ENCODE measurements at places on chromosomes 13 and 19. TPM values are rescaled to one million over a fixed set of nuclear protein-coding genes. Genes with fewer than 3 reads are reported as not detected.

BST2 gene
- 24.9 TPM for polyA plus RNA-seq

DNA sequence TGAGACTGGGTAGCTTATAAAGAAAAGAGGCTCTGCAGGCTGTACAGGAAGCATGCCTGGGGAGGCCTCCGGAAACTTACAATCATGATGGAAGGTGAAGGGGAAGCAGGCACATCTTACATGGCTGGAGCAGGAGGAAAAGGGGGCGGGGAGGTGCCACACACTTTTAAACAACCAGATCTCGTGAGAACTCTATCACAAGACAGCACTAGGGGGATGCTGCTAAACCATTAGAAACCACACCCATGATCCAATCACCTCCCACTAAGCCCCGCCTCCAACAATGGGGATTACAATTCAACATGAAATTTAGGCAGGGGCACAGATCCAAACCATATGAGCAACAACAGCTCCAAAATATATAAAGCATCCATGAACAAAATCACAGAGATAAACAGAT, 46.5 kb upstream of the GTF2F2 start:
- DNase-seq, result peak; percentile 72

DNA sequence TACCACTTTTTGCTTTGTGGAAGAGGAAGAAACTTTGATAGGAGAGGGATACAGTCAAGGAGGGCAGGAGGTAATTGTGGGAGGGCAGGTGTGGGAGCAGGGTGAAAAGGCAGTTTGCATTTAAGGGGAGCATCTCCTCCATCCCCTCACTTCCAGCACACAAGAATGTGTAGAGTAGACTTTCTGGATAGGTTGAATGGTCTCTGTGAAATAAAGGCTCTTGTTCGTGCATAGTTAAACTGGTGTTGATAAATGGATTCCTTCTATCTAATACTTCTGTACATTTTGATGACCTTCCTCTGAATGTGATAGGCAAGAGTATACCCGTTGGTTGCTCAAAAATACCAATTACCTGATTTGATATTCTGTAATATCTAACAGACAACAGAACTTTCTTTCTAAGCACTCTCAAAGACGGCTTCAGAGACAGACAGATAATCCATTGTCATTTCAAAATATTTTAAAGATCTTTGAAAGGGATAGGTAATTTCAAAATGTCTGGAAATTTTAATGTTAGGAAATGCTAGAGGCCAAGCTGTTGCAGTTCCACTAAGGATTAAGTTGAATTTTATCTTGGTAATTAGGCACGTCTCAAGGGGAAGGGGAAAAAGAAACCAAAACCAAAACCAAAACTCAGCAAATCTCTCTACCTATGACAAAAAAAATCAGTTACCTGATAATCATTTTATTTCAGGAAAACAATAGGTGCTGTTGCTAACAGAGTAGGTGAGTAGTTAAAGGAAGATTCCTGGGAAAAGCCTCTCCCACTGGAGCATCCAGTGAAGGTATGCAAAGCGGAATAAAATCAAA, 302.6 kb downstream of the COG6 start:
- no peak for DNase-seq

GRCh38 chr13:74910415-74910814, 571.6 kb downstream of the TBC1D4 start:
- no peak for DNase-seq

CYP4F22 gene
- 0.35 TPM for polyA plus RNA-seq

C19orf67 gene
- polyA plus RNA-seq, result not detected

GPR18 gene
- polyA plus RNA-seq, result 3.0 TPM

DNA sequence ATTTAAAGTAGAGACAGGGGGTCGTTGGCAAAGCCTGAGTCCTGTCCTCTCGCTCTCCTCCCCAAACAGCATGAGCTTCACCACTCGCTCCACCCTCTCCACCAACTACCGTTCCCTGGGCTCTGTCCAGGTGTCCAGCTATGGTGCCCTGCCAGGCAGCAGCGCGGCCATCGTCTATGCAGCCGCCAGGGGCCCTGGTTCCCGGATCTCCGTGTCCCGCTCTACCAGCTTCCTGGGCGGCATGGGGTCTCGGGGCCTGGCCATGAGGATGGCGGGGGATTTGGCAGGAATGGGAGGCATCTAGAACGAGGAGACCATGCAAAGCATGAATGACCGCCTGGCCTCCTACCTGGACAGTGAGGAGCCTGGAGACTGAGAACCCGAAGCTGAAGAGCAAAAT, 1117.2 kb upstream of the MIR17HG start:
- no peak for DNase-seq

DNA sequence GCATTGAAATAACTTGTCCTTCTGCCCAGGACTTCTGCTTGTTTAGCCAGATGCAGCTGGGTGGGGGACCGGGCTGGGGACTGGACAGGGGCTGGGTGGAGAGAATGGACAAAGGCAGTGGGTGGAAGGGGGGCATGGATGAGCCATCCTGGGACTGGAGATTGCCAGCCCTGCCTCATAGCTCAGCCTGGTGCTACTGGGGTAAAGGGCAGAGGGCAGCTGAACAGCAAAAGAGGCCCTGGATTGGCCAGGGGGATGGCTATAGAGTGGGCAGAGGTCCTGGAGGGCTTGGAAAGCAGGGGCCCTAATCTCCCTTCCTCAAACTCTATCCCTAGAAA, 17.7 kb upstream of the PLAUR start:
- no peak for DNase-seq

- DNase-seq, result no peak
Measured at GRCh38 chr13:41354416-41354815, 43.3 kb downstream of the NAA16 start.

- peak; percentile 23 for DNase-seq
Measured at GRCh38 chr13:74820809-74821208, 661.2 kb downstream of the TBC1D4 start.

TEX26 gene
- polyA plus RNA-seq, result not detected

TMEM272 gene
- 0.05 TPM for polyA plus RNA-seq

ONECUT3 gene
- not detected for polyA plus RNA-seq

OXGR1 gene
- 0.29 TPM for polyA plus RNA-seq

POMP gene
- 389 TPM for polyA plus RNA-seq

CHST8 gene
- polyA plus RNA-seq, result 9.3 TPM

- peak; percentile 84 for DNase-seq
Measured at GRCh38 chr19:56350416-56351045, 35.9 kb upstream of the ZSCAN5A start.

ZNF829 gene
- polyA plus RNA-seq, result 5.9 TPM

CADM4 gene
- polyA plus RNA-seq, result 3.7 TPM

DNA sequence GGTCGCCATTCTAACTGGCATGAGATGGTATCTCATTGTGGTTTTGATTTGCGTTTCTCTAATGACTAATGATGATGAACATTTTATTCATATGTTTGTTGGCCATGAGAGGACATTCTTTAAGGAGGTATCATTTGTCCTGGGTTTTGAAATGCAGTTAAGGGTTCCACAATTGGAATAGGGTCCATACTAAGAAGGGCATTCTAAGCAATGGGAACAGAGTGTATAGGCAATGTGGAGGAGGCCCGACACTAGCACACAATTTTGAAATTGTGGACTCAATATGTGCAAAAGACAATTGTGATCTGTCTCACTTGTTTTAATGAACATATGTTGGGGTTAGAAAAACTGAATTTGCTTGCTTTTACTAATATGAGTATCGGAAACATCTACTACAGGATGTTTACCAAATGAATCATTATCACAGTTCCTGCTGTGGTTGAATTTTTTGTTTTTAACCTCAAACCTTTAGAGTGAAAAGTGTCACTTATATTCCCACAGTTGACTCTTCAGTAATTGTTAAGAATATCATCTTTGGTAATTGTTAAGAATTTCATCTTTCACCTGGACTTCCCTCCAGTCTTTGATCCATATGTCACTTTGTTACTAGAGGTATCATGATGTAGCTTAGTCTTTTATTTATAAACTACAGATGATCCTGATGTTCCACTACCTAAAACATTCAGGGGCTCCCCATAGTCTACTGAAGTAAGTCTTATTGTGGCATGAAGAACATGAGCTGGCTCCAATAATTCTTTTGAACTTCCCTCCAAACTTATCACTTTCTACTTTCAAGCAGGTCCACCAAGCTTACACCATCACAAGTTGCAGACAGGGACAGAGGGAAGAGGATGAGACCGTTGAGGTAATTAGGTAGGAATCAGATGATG, 109.7 kb upstream of the KLF12 start:
- no peak for DNase-seq

GAPDHS gene
- polyA plus RNA-seq, result 0.21 TPM

DNA sequence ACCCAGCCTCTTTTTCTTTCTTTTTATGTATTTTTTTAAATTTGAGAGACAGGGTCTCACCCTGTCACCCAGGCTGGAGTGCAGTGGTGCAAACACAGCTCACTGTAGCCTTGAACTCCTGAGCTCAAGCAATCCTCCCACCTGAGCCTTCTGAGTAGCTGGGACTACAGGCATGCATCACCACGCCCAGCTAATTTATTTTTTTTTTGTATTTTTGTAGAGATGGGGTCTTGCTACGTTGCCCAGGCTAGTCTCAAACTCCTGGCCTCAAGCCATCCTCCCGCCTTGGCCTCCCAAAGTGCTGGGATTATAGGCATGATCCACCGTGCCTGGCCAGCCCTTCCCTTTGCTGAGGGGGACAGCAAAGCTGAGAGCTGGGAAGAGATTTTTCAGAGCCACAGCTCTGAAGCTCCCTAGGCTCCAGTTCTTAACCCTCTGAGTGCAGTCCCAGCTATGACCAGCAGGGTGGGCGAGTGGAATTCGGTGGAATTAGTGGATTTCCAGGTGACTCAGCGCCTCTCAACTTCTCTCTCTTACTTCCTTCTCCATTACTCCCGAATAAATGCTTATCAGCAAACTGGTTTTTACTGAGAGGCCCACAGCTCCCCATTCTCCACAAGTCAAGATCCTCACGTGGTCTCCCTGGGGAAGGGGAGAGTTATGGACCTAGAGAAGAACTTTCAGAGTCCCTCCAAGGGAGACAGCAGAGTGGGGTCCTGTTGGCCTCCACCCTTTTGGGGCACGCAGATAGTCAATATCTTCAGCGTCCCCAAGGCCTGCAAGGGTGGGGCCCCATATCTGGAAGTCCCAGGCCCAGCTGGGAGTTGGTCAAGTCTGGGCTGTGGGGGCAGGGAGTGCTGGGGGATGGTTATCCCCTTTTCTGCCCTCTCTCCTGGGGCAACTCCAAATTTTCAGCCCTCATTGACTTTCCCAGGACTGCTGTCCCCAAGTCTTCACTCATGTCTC, 1.2 kb downstream of the BLVRB start:
- DNase-seq, result peak; percentile 94

DNA sequence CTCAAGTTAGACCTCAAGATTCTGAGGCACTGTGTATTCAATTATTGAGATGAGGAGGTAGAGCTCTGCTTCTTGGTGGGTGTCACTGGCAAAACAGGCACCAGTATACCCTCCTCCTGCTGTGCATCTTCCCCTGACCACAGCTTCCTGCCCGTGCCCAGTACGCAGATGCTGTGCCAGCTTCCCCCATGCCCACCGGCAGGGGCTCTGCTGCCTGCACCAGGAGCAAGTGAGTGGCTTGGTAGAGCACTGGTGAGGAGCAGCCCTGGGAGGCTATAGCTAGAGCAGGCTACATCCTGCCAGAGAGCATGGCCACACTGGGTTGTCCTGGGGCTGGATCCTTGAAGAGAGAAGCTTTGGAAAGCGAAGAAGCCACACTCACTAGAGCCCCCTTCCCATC, 21.0 kb upstream of the RNF17 start:
- DNase-seq, result no peak

DNA sequence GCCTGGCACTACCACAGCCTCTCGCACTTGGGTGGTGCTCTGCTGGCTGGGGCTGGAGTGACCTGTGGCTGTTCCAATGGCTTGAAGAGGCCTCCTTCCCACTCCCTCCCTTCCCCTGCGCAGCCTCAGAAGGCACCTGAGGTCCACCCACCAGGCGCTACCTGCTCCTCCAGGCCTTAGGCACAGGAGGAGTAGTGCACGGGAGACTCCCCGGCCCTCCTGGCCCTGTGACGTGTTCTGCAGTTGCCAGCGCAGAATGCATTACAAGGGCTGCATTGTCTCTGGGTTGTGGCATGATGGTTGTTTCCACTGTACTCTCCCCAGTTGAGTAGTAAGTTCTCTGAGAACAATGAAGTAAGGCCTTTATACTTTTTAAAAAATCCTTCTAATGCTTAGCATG, 128.6 kb downstream of the TEX29 start:
- no peak for DNase-seq

GRCh38 chr13:50208826-50209335, 193.6 kb downstream of the KCNRG start:
- peak; percentile 54 for DNase-seq

DNA sequence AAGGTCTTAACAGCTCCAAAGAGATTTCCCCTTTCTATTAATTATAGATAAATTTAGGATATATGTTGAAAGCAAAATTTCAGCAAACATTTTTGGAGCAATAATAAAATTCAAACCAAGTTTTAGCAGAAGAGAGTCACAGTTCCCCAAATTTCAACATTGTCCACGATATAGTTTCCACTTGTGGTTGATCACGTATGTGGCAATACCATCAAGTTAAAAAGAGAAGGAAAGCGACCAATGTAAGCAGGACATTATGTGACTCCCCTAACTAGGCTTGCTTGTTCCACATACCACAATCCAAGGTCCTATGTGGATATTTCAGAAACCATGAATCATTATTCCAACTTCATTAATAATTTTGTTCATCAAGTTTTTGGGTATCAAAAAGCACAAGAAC, 52.8 kb downstream of the ELF1 start:
- DNase-seq, result no peak

GRCh38 chr13:32627793-32628192, 41.5 kb downstream of the PDS5B start:
- no peak for DNase-seq

LYPD5 gene
- polyA plus RNA-seq, result 0.61 TPM

ZNF135 gene
- polyA plus RNA-seq, result 2.8 TPM

Data from GM23338 (cell line).